Kidney epithelial cell (primary cell): ENCODE measurements at places on chromosomes 2 and 18.

DNA sequence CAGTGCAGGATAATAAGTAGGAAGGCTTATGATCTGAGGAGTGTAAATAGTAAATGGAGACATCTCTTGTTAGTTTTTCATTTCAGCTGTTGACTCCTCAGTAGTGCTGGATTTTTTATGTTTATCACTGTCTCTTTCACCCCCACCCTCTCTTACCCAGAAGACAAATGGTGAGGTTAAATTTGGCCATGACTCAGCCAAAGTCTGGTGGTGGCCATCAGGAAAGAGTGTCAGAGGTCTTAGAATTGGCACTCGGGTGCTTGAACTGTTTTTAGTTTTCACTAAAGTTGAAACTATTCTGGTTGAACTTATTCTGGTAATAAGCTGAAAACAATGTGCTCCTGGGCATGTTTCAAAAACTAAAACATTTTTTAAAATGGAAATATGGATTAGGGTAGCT is 123.3 kb downstream of the FHOD3 start:
- DNase-seq = no peak

- DNase-seq = no peak
These were observed 66.2 kb downstream of the SYT4 start for GRCh38 chr18:43211059-43211458.

DNA sequence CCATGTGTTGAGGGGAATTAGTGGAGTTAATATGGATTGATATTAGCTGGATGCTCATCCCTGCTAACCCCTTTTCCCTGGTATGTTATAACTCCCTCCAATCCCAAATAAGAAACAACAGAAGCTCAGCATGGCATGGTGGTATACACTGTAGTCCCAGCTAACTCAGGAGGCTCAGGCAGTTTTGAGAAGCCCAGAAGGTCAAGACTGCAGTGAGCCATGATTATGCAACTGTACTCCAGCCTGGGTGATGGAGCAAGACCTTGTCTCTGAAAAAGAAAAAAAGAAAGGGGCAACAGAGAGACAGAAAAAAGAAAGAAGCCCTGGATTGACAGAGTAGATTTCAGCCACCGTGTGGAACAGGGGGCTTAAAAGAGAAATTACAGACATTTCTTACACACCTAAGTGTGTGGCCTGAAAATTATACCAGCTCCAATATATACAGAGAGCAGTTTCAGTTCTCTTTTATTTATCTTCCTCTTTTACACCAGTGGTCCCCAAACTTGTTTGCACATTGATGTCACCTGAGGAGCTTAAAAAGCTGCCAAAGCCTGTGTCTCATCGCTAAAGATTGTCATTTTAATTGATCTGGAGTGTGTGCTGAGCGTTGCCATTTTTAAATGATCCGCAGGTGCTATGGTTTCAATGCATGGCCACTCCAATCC is 203.6 kb downstream of the UBE2E3 start:
- no peak for DNase-seq

- no peak for DNase-seq
These were observed 743.6 kb downstream of the RNF144A start for GRCh38 chr2:7660816-7661215.

- no peak for DNase-seq
These were observed 601 bp upstream of the ANO7 start for GRCh38 chr2:241187918-241188234.

- no peak for DNase-seq
These were observed 50.7 kb downstream of the CIB4 start for GRCh38 chr2:26590508-26590907.

- DNase-seq = no peak
These were observed 131.4 kb downstream of the ALK start for GRCh38 chr2:29789911-29790485.

GRCh38 chr18:27242392-27243047 is 57.4 kb upstream of the CHST9 start:
- DNase-seq = no peak

GRCh38 chr2:220315098-220315823 is 687.8 kb downstream of the SLC4A3 start:
- DNase-seq = no peak

GRCh38 chr2:73897934-73898333 is 5.1 kb downstream of the ACTG2 start:
- DNase-seq = no peak

GRCh38 chr2:239586651-239587310 is 186.0 kb upstream of the HDAC4 start:
- no peak for DNase-seq

GRCh38 chr2:139020287-139020686 is 240.1 kb upstream of the NXPH2 start:
- DNase-seq = no peak

GRCh38 chr2:214220251-214220650 is 190.6 kb upstream of the VWC2L start:
- DNase-seq = no peak

DNA sequence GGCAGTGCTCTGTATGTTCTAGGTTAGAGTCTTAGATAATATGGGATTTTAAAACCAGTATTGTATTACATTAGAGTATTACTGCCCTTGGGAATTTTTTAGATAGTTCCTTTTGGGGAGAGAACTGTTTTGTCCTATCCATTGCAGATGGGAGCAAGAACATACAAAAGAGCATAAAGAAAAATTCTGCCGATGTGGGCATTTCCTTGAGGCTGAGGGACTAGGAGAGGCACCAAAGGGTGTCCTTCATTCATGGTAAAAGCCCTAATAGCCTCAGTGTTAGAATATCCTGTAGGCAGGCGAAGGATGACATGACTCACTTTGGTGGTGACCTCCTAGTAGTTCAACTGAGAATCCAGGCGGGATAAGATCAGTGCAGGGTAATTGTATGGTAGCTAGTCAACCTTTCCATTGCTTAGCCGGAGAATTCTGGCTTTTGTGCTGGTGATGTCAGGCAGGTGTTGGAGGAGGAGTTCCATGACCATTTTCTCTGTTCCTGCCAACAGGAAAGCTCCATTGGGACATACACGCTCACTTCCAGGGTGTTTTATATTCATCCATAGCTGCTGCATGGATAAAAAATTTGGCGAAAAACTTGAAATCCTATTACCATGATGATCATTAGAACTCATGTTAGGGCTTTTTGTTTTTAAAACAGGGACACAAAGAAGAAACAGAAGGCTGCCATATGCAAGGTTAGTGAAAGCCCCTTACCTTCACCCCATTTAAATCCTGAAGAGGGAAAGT is 28.1 kb downstream of the EPAS1 start:
- DNase-seq = peak; percentile 51

GRCh38 chr2:16438613-16439321 is 226.9 kb downstream of the CYRIA start:
- DNase-seq = no peak

DNA sequence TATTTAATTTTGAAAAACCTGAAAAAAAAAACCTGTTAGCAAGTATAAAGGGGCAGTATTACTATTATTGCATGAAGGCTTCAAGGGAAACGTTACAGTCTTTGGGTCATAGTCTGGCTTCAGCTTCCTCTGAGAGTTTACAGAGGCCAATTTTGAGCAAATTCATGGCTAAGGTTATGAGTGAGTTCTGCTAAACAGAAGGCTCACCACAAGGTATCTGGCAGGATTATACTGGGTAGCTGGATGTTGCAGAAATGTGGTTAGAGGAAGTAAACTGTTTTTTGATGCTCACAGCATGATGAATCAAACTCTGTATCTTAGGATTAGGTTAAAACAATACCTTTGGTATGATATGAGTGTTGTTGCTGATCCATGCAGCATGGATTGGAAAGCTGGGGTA is 9.3 kb downstream of the MRPL19 start:
- no peak for DNase-seq

GRCh38 chr2:140657657-140658056 is 1473.2 kb downstream of the LRP1B start:
- DNase-seq = no peak

GRCh38 chr2:207760453-207760852 is 9.3 kb downstream of the FZD5 start:
- no peak for DNase-seq

DNA sequence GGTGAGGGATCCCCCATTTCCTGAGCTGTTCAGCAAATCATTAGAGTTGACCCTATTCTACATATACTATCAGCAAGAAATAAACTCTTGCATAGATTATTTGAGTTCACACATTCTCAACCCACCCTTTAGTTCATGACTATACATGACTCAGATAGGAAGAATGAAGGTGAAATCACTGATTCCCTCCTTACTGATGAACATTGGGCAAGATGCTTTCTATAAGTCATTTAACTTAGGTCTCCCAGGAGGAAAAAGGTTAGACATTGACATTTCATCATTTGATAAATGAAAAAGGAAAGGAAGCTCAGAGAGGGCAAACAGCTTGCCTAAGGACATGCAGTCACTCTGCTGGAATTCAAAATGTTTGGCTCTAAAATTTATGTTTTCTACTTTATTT is 408.0 kb downstream of the TMEM182 start:
- no peak for DNase-seq

- peak; percentile 70 for DNase-seq
These were observed 40.3 kb upstream of the HNRNPA3 start for GRCh38 chr2:177172034-177172880.

DNA sequence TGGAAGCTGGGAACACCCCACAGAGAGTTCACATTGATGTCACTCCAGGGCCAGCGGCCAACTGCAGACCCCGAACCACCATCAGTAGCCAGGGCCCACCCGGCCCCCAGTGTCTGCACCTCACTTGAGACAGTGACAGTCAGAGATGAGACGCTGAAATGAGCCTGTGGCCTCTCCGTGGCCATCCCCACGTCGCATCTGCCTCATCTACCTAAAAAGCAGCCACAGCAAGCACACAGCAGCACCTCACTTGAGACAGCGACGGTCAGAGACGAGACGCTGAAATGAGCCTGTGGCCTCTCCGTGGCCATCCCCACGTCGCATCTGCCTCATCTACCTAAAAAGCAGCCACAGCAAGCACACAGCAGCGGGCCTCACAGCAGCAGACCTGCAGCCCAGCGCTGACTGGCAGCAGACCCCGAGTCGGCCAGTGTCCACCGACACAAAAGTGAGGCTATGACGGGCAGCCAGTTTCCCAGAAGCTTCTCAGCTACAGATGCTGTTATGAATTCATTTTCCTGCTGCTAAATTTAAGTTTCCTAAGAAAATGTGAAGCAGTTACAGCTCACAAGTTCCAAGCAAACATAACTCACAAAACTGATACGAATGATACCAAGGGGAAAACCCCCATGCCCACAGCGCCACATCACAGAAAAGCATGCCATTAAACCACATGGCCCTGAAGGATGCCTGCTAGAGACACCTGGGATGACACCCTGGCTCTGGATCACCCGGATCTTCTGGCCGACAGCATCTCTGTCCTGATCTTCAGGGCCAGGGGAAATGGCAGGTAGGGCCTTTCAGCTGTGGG is 27.7 kb downstream of the SNORC start:
- no peak for DNase-seq

DNA sequence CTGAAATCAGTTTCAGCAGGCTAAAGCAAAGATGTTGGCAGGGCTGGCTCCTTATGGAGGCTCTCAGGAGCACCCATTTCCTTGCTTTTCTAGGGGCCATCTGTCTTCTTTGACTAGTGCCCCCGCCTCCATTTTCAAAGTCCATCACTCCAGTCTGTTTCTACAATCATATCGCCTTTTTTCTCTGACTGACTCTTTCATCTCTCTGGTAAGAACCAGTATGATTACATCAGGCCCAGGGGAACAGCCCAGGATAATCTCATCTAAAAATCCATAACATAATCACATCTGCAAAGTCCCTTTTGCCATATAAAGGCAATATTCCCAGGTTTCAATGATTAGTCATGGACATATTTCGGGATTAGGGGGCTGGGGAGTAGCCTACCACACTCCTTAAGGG is 57.0 kb downstream of the CUL3 start:
- no peak for DNase-seq

- DNase-seq = no peak
These were observed 586 bp downstream of the FNDC4 start for GRCh38 chr2:27494284-27494943.

DNA sequence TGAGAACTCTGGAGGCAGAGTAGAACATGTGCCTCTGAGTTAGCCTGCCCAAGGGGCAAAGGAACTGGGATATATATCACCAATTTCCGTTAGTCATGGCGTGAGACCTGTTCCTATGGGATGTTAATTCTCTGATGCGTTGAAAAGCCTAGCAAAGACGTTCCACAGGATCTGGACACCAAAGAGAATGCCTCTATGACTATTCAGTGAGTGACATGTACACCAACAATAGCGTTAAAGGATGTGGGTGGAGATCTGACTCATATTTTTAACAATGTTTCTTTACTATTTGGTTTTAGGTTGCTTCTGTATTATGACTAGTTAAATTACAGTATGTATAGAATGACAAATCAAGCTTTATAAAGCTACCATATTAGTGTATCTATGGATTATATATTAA is 320.9 kb upstream of the MC4R start:
- no peak for DNase-seq

- no peak for DNase-seq
These were observed 163.4 kb downstream of the VWC2L start for GRCh38 chr2:214574084-214574781.

- no peak for DNase-seq
These were observed 57.6 kb upstream of the CD302 start for GRCh38 chr2:159855557-159856061.

DNA sequence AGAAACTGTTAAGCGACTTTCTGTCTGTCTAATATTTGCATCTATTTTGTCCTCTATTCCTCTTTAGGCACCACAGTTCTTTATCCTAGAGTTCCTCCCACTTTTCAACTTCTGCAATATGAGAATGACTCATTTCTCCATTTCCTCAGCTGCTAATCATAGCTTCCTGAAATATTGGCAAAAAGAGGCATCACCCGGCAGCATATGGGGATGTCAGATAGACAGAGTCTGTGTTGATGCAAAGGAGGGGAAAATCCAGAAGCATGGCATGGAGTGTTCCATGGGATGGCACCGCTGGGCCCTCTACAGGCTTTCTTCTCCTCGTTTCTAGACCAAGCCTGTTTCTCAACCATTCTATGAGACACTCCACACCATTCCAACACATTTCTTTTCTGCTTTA is 93.4 kb downstream of the DOCK10 start:
- no peak for DNase-seq

- DNase-seq = peak; percentile 26
These were observed 481.0 kb upstream of the CDH2 start for GRCh38 chr18:28657961-28658360.

GRCh38 chr2:169112841-169113240 is 43.5 kb downstream of the DHRS9 start:
- no peak for DNase-seq

DNA sequence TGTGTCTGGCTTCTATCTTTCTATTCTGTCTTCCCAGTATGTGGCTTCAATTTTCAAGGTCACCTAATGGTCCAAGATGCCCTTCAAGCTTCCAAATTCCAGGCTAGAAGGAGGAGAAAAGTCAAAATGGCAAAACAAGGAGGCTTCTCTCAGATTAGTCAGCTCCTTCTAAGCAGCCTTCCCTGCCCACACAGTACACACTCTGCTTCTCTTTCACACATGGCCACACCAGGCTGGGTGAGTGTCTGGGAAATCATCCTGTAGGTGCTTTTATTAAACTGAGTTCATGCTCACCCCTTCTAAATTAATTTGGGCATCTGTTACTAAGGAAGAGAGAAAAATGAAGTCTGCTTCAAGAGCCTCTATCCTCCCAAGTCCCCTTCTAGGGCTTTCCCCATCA is 277.2 kb upstream of the MGAT5 start:
- DNase-seq = no peak

- no peak for DNase-seq
These were observed 239.8 kb downstream of the XIRP2 start for GRCh38 chr2:167128130-167128529.
